Activated CD8-positive, alpha-beta T cell treated with anti-CD3 and anti-CD28 coated beads for 36 hours (primary cell): ENCODE measurements at places on chromosomes 6 and 20.

DNA sequence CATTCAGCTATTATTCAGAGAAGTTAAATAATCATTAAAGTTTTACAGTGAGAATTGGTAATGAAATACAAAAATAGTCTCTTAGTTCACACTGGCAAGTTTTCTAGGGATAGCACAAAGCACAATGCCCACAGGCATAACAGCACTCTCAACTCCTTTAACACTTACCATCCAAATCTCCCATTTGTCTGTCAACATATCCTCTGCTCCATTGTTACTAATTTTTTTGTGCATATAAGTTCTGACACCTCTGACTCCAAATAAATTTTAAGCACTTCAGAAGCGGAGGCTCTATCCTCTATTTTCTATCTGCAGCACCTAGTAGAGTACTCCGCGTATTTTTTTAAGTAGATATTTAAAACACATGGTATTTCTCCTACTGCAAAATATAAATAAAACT lies 15.6 kb upstream of the RSPO3 start:
- no peak for DNase-seq

GRCh38 chr6:35243386-35243958 lies 16.1 kb upstream of the ZNF76 start:
- DNase-seq: no peak

- peak; percentile 40 for DNase-seq
These were observed 572 bp downstream of the DSE start for GRCh38 chr6:116371120-116371917.

GRCh38 chr20:57272883-57273535 lies 6.6 kb upstream of the BMP7 start:
- no peak for DNase-seq

GRCh38 chr20:24273251-24273650 lies 196.2 kb upstream of the SYNDIG1 start:
- no peak for DNase-seq

- DNase-seq: no peak
These were observed 364.0 kb upstream of the ARID1B start for GRCh38 chr6:156413154-156413553.
